ENCODE measurements at places on chromosomes 7 and 10.

- no peak for DNase-seq
Observed at GRCh38 chr10:83517456-83517855, 621.9 kb upstream of the GHITM start.

DNA sequence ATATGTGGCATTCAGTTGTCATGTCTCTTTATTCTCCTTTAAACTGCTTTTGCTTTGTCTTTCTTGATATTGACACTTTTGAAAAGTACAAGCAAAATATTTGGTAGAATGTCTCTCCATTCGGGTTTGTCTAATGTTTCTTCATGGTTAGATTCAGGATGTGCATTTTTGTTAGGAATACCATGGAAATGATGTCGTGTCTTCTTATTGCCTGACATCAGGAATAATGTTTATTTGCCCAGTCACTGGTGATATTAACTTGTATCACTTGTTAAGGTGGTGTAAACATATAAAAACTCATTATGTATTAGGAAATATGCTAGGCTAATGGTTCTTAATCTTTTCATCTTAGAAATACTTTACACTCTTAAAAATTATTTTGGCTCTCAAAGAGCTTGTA is 43.4 kb downstream of the CDK1 start:
- no peak for DNase-seq

GRCh38 chr10:114389426-114389825 is 14.9 kb downstream of the AFAP1L2 start:
- DNase-seq = no peak

- DNase-seq = peak; percentile 58
Observed at GRCh38 chr7:29265208-29265923, 70.8 kb downstream of the CHN2 start.

DNA sequence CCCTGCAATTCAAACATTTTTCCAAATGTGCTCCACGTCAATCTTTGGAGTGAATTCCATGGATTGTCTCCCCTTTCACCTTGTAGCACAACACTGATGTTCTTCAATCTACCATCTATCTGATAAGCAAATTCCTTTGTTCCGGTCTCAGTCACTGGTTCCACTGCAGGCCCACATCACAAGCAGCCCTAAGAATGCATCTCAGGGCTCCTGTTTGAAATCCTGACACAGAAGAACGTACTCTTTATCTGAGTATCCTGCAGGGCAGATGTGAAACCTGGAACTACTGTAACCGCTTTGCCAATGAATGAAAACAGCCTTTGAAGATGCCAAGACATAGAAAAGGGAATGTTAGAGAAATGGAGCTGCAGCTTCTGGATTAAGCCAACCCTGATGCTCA is 62.9 kb upstream of the FAM133B start:
- DNase-seq = no peak

DNA sequence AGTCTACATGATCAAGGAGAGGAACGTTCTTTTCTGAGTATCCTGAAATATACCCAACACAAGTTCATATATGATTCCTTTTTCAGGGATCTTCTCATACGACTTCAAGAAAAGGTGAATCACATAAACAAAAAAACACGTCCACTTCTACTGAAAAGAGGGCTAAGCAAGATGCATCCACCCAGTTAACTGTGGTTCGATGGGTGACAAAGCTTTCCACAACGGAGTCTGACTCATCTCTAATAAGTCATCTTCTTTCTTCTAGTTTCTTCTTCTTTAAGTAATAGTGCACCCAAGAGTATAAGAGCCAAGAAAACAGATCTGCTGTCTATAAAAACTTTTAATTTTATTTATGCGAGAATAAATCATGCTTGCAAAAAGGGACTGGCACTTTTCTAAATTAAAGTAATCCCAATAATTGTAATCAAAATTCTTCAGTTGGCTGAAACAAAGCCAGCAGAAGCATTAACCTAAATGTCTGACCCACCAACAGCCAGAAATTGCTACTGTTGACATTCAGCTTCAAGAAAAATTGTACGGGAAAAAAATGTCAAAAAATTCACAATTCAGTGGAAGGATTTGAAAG is 146.9 kb upstream of the ANK3 start:
- peak; percentile 24 for DNase-seq

- no peak for DNase-seq
Observed at GRCh38 chr10:96880575-96880974, 48.5 kb downstream of the LCOR start.

GRCh38 chr7:95491634-95492314 is 6.0 kb downstream of the ASB4 start:
- DNase-seq = no peak

DNA sequence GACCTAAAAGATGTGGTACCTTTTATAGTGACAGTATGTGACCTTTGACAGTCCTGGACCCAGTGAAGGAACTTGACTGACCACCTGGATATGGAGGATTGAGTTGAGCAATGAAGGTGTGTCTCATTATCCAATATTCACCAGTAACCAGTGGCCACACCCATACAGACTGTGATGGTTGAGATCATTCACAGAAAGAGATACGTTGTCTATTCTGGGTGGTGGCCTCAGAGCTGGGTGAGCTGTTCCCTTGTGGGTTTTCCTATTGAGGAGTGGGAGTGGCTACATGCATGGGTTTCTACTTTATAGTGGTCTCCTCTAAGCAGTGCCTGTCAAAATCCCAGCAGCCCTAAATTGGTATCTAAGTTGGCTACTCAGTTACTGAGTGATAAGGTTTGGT is 507.4 kb downstream of the SORCS3 start:
- no peak for DNase-seq

DNA sequence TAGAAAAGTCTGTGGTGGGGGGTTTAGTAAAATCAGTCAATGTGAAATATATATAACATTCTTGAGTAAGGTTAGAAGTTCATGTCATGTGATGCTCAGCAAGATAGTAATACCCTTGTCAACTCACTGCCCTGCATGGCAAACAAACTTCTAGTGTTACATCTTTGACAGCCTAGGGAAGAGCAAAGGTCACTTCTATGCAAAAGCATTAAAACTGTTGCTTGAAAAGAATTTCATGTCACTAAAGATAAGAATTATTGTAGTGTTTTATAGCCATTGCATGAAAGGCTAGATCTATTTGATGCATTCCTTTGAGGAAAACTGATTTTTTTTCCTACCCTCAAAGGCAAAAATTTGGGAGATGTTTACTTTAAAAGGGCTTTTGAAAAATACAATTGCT is 176.0 kb downstream of the SKAP2 start:
- no peak for DNase-seq

DNA sequence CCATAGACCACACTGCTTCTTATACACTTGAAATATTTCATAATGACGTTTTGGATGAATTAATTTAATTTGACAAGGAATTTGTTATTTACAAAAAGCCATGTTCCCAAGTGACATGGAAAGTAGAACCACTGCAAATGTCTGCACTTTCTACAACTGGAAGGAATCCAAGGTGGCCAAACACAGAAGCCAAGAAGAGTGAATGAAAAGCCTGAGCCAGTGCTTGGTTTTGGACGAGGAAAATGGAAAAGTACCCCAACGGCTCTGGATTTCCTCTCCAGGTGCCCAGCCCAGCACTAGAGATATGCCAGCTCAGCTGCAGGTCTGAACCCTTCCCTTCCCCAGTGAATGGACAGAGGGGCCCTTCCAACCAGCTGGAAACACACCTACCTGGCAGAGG is 279.4 kb downstream of the TNS3 start:
- no peak for DNase-seq

DNA sequence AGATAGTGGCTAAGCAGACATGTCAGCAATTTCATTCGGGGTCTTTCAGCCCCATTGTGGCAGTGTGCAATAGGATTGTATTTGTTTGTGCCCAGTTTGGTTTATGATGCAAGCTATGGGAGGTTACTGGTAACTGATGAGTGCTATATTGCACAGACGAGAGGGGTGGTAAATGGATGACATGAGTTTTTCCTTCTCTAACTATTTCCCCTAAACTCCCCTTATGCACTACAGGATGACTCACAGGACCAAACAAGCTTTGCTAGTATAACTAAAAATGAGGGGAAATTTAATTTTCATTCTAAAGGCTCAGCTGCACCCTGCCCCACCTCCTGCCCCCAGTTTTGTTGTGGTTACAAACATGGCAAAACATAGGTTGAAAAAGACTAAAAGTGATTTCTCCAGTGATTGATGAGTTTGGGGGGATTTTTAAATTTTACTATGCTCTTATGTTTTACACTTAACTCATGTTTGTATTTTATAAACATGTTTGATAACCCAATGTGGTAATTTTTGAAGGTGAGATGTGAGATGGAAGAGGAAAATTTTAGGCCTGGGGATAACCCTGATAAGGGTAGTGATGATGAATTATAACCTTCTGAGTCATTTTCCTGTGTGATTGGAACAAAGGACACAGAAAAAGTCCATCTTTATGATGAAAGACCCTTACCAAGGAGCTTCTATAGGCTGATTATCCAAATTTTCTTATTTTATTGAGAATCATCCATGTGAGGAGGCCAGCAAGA is 60.8 kb upstream of the NAMPT start:
- peak; percentile 96 for DNase-seq

DNA sequence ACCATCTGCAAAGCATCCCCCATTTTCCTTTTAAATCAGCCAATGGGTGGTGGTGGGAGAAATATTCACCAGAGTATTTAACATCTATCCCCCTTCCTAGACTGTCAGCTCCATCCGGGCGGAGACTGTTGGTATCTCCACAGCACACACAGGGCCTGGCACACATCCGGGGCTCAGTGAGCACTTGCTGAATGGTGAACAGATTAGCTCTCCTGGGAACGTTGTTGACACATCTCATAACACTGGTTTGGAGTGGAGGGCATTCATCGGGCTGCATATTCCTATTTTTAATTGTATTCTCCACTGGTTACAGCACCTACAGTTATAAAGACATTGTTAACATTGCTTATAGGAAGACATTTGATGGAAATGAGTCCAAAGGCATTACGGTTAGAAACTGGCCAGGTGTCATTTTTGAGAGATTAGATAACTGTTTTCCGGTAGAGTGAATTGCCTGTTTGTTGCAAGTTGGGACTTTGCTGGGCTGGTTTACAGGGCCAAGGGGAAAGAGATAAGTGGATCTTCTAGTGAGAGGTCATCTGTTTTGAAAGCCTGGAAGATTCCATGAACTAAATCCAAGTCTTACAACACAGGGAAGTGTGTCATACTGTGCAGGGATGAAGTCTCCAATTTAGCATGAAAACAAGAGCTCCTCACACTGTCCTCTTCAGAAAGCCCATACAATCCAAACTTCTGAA is 101.8 kb downstream of the EGFR start:
- no peak for DNase-seq

GRCh38 chr7:104627516-104627915 is 299.1 kb downstream of the LHFPL3 start:
- peak; percentile 24 for DNase-seq

DNA sequence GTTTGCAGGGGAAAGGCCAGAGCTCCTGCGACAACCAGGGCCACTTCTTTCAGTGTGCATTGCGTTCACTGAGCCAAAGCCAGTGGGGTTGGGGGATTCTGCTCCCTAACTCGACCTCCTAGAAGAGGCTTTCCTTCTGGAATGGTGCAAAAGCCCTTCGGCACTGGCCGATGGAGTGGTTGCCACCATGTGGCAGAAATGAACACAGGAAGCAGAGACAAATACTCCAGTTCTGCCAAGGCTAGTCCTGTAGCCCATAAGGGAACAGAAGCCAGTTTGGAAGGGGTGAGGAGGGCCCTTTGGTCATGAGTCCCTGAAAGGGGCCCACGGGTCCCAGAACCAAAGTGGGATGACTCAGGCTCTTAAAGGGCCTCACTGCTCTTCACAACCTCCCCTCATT is 29.7 kb upstream of the ACSL5 start:
- no peak for DNase-seq

DNA sequence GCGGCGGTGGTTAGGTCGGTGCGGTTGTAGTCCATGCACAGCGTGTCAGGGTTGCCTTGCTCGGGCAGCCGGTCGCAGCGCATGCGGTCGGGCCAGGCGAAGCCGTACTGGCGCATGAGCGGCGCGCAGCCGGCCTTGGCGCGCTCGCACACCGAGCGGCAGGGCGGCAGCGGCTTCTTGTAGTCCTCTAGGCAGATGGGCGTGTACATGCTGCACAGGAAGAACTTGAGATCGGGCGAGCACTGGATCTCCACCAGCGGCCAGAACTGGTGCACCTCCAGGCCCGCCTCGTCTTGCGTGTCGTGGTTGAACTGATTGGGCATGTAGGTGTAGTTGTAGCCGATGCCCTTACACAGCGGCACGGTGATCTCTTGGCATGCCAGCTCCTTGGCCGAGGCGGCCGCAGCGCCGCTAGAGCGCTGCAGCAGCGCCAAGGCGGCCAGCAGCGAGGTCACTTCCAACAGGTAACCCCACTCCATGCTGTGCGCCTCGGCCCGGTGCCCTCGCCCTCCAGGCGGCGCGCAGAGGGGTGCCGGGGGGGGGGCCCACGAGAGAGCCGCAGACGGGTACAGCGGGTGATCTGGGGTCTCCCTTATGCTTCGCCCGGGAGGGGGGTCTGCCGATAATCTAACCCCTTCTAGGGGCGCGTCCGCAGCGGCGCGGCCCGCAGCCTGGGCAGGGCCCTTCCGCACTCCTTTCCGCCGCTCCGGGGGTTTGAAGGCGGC is 983 bp downstream of the FZD8 start:
- DNase-seq = peak; percentile 53
